ENCODE measurements at places on chromosomes 7 and 10.

DNA sequence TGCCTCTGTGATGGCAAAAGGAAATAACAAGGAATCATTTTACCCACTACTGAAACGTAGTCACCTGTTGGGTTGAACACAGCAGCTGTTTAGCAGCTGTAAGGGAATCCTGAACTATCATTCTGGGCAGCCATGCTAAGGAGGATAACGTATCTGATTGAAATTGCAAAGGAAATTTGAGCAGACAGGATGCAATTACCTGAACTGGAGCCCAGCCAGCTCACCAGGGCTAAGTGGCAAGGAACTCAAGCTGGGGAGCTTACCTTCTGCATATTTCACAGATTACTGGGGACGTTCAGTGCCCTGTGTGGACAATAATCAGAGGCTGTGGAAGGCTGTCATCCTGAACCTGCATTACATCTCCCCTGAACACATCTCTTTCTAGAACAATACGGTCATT is 650.5 kb downstream of the SORCS3 start:
- DNase-seq: no peak

- no peak for DNase-seq
These were observed 4.3 kb downstream of the TTYH3 start for GRCh38 chr7:2635810-2636701.

DNA sequence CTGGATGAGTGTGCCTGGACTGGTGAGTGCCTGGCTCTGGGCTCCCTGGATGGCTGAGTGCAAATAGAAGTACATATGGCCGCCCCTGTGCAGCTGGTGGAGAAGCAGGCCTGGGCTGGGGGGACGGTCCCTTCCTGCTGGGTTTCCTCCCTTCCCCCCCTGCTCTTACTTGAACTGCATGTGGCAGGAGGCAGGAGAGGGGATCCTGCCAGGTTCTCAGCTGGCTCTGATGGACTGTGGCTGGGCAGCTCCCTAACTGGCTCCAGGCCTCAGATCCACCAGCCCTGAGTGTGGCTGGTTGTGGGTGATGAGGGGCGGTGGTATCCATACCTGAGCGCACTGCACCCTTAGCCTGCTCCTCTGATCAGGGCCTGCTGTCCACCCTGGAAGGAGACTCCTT is 26.9 kb downstream of the ADCY1 start:
- no peak for DNase-seq

DNA sequence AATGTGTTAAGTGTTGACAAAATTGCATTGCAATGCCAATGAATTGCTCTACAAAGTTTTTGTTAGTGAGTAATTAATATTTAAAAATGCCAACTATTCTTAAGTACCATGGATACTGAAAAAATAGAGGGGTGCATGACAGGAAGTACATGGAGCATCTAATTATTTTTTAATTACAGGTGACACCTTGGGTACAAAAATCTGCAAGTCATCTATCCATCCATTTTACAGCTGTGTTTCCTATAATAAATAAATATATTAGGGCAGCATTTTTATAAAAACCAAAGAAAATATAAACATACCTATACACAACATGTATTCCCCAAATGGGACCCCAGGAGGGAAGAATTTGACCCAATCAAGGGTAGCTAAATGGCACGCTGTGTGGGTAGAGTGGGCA is 304.6 kb downstream of the XPNPEP1 start:
- DNase-seq: no peak

- no peak for DNase-seq
These were observed 1017.5 kb downstream of the SORCS1 start for GRCh38 chr10:106147021-106147420.

- peak; percentile 45 for DNase-seq
These were observed 86.9 kb downstream of the JAZF1 start for GRCh38 chr7:28093623-28094232.

DNA sequence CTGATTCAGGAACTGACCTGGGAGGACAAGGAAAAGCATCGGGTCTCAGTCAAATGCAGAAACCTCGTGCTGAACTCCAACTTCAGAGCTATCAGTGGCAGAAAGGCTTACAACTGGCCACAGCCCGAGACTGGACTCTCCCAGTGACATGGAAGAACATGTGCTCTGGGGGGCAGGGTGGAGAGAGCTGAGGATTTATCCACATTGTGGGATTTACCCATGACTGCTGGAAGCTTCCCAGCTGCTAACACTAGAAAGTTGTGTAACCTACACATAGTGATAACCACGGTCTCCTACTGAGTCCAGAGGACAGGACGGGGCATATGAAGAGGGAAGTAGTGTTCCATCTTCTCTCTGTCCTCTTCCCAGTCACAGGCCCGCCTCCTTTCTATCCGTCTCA is 103.4 kb downstream of the ITIH5 start:
- DNase-seq: no peak

DNA sequence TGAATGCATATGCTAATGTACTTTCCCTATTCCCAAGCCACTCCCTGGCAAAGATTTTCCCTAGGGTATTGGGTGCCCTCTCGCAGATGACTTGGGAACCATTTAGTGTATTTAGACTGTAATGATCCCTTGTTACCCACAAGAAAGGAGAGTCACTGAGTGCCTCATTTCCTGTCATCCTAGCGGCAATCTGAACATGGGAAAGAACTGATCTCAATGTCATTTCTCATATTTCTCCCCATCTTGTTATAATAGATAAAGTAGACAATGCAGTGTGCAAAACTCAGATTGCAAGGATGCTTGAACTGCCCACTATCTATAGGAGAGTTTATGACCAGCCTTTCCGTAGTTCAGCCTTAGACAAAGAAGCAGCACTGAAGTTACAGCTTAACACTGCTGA is 123.3 kb downstream of the MICU1 start:
- no peak for DNase-seq

DNA sequence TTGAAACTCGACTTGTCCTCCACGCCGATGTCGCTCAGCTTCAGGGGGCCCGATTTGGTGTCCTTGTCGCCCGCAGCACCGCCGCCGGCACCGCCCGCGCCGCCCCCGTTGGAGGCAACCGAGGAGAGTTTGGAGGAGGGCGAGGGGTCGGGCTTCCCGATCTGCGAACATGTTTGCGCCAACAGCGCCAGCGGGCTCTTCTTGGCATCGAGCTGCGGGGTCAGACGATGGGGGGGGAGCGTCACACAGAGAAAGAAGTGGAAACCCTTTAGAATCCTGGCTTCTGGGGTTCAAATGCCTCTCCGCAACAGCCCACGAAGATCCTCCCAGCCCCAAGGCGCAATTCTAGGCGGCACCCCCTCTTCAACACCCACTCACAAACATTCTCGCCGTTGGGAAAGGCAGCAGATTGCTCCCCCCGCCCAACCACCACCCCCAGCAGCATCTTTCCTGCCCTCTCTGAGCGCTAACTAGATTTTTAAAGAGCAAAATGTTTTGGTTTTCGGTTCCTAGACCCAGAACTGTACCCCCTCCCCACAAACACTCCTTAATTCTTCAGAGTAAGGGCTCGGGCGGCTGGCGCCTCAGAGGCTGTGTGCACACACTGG is 1.3 kb downstream of the ZNF503 start:
- DNase-seq: no peak

DNA sequence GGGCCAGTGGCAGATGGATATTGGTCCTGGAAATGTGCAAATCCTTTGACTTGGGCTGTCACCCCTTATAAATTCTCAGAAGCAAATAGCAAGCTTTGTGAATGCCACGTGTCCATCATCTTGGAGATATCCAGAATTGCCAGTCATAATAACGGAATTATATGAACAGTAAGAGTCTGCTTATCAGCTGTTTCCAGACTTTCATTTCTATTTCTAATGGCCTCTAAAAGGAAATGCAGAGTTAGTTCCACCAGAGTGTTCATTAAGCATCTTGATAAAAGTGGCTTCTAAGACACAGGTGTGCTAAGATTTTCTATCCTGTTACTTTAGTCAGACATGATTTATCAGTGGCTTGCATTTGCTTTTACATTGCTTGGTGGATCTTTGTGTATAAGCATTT is 87.4 kb downstream of the RAMP3 start:
- no peak for DNase-seq

GRCh38 chr7:80453699-80454340 is 58.0 kb downstream of the GNAT3 start:
- DNase-seq: no peak

- DNase-seq: no peak
These were observed 203.9 kb upstream of the CHRM2 start for GRCh38 chr7:136664537-136664936.

GRCh38 chr7:24958399-24958798 is 21.6 kb downstream of the OSBPL3 start:
- no peak for DNase-seq

DNA sequence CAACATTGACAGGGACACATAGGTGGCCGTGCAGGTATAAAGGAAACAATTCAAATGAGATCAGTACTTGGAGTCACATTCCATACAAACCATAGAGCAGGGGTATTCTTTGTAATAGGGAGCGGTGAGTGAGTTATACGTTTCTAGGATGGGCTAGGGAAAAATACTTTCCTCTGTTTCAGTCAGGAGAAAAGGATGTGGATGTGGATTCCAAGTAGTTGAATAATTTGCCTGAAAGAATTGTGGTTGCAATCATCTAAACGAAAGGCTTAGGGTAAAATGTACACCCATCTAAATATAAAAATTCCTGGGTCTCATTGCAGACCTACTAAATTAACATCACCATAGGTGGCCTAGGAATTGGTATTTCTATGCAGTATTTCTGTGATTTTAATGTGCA is 270.7 kb upstream of the IGFBP3 start:
- DNase-seq: no peak

- DNase-seq: no peak
These were observed 97.0 kb downstream of the ALOX5 start for GRCh38 chr10:45471059-45471458.

- DNase-seq: no peak
These were observed 117.6 kb upstream of the JCAD start for GRCh38 chr10:30176776-30177533.

DNA sequence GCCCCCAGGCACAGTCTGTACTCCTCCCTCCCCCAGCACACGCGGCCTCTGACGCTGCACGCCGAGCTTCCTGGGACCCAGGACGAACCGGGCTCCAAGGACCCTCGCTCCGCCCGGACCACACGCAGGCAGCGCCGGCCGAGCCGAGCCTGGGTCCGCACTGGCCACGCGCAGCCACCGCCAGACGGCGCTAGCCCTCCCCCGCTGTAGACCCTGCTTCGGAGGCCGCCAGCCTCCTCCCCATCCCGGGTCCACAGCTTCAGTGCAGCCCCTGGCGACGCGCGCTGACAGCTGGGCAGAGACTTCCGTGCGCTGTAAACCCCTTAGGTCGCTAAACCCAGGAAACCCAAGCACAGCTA is 936 bp upstream of the TCERG1L start:
- no peak for DNase-seq

- DNase-seq: no peak
These were observed 84.2 kb downstream of the STRA8 start for GRCh38 chr7:135317676-135318325.

DNA sequence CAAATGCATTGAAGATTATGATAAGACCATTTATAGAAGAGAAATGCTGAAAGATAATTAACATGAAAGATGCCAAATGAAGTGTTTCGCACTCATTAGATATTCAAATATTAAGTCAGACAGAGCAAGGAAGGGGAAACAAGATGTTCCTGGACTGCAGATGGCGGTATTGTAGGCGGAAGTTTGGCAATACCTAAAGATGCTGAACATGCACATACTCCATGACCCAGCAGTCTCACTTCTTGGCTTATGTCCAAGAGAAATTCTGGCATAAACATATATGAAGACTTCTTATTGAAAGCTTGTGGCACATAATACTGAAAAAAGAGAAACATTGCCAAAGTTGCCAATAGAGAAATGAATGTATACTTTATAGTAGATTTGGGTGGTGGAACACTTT is 325.4 kb upstream of the SEMA3C start:
- no peak for DNase-seq

GRCh38 chr10:119651514-119652360 is 557 bp downstream of the BAG3 start:
- no peak for DNase-seq

DNA sequence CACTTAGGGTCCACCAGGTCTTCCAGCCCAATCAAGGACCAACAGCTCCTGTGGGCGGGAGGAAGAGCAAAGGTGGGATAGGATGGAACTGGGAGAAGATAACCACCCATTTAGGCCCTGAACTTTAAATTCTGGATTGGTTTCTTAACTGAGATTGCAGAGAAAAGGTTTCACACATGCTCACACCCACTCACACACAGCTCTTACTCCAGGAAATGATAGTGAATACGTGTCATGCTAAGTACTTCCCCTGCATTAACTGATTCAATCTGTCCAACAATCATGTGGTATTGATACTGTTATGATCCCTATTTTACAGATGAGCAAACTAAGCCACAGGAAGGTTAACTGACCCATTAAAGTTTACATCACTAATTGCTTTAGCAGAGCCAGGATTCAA is 4.6 kb upstream of the CYP3A4 start:
- DNase-seq: no peak

DNA sequence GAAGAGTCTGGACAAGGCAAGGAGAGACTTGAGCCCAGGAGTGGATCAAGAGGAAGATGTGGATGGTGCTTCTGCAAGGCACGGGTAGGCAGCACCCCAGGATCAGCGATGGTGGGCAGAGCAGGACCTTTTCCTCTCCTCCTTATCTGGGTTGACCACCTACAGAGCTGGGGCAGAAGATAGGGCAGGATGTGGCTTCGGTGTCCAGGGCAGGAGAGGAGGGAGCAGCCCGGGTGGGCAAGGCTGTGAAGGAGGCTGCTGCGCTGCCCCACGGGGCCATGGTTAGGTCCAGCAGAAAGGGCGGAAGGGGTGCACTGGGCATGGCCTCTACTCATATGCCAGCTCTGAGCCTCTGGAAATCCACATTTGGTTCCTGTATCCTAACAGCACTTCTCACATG is 20.0 kb upstream of the PARP12 start:
- DNase-seq: no peak

DNA sequence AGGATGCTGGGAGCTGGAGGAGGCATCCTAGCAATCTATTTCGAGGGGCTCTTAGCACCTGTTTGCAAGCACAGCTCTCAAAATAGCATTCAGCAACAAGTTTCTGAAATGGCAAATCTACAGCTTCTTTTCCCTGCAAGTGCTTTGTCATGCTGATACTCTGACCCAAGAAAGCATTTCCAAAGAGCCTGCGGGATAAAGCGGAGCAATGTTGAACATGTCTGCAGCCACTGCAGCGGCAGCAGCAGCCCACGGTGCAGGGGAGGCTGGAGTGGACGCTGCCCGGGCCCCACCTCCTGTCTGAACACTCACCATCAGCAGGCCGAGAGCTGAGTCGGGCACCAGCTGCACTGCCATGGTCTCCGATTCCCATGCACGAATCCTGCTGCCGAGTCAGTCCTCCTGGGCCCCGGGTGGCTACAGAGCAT is 964 bp downstream of the FRMD4A start:
- DNase-seq: no peak

DNA sequence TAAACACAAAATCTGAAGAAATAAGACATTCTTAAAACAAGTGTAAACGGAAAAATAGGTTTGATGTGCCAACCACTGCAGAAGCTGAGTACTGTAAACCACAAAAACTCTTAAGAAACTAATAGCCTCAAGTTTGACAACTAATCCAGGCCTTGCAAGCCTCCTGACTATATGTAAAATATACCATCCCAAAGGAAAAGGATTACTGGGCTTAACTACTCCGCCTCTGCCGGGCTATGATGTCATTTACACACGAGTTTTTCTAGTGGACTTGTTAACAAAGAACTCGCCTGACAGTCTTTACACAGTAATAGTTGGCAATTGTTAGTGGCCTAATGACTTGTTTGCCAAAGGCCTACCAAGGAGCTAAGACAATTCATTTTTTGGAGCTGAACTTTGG is 2.1 kb downstream of the KIF5B start:
- DNase-seq: no peak

- DNase-seq: no peak
These were observed 95.8 kb upstream of the CACUL1 start for GRCh38 chr10:118850418-118851061.
